ENCODE measurements at places on chromosomes 6 and 20.
A peak's percentile ranks its signal among the peaks of the same experiment; 100 is the strongest.

DNA sequence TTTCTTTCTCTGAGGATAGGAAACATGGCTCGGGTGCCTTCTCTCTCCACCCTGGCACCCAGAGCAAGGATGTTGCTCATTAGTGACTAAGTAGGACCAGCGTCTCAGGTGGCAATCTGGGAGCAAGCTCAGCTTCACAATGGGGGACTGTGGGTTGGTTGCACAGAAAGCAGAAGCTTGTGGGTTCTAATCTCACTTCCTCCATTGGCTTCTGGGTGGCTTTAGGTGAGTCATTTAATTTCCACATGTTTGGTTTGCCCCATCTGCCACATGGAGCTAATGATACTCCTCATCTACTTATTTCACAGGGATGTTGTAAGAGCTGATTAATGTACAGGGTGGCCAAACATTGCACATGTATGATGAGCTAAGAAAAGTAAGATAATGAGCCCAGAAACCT lies 54.8 kb upstream of the AKIRIN2 start:
- no peak for DNase-seq

DNA sequence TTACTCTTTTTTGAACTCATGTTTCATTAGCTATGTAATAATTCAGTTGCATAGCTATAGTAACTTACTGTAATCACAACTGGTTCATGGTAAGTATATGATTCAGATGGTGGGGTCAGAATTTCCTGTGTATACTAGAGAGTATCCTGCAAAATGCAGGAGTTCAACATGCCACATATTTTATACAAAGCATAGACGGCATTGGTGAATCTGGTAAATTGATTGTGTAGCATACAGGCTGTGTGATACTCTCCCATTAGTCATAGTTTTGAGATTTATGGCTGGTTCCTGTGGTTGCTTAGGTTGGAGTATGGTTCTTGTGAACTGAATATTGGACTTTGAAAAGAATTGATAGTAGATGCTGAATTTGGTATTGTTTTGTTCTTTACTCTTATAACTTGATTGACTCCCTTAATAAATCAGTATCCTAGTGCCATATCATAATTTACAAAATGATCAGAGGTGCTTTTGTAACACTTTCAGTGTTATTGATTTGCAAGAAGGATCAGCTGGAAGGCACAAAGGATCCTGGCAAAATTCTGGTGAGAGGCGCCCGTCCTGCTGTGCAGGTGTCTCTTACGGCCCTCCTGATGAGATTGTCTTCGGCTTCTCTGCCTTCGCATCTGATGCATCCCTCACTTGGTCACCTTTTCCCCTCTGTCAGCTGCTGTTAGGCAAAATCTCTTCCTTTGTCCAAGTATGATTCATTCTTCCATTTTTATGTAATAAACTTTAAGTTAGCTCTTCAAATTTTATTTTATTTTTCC lies 22.6 kb downstream of the SNX9 start:
- no peak for DNase-seq

DNA sequence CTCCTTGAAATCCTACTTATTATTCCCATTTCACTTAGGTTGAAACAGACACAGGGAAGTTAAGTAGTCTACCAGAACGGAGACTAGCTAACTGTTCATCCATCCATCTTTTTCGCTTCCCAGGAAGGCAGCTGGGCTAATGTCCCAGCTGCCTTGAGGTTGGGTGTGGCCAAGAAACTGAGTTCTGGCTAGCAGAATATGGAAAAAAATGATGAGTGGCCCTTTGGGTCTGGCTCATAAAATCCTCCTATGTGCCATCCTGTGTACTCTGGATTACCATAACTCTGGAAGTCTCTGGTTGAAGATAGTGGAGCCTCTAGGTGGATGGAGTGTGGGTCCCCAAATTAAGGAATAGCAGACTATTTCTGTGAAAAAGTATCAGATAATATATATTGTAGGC lies 206.2 kb downstream of the HIVEP2 start:
- no peak for DNase-seq

- no peak for DNase-seq
Measured at GRCh38 chr6:56732517-56732916, 89.8 kb upstream of the DST start.

DNA sequence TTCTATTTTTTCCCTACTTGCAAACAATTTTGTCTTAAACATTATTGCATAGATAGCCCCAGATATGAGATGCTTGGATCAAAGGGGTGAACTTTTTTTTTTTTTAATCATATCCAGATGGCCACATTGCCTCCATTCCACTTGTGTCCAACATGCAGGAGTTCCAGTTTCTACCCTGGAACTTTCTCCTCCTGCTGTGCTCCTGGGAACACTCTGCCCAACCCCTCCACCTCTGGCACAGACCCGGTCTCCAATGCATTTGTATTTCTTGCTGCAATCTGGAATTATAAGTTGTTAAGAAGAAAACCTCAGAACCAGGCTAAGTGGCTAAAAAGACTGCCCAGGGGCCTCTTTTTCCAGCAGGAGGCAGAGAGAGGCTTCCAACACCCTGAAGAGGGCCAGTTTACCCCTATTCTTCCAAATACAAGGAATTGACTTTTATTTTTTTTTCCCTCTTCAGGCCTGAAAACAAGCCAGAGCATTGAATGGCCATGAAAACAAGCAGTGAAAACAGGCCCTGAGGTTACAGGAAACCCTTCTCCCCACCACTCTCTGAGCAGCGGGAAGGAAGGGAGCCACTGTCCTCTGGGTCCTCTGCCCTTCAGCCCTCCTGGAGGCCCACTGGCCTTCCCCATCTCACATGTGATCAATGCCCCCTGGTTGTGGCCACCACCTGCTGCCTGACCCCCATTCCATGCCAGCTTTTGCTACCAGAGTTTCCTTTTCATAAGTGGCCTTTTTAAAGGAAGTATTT lies 44.3 kb downstream of the PDYN start:
- no peak for DNase-seq

DNA sequence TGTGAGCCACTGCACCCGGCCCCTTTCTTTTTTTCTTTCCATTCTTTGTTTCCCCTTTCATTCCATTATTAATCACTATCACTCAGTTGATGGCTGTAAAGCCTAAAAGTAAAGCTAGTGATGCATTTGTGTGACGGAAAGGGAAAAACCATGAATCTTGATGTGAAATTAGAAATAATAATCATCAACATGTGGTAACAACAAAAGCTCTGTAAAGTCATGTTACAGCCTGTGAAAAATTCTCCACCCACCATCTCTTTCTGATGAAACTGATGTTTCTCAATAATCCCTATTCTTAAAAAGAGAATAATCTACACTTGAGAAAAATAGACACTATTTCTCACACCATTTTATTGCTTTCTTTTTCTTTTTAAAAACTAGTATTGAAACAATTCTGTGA lies 80.0 kb downstream of the CRYBG1 start:
- no peak for DNase-seq

GRCh38 chr6:14542670-14543366 lies 425.2 kb downstream of the CD83 start:
- DNase-seq = peak; percentile 57

GRCh38 chr20:10078403-10078802 lies 43.6 kb downstream of the ANKEF1 start:
- DNase-seq = no peak

DNA sequence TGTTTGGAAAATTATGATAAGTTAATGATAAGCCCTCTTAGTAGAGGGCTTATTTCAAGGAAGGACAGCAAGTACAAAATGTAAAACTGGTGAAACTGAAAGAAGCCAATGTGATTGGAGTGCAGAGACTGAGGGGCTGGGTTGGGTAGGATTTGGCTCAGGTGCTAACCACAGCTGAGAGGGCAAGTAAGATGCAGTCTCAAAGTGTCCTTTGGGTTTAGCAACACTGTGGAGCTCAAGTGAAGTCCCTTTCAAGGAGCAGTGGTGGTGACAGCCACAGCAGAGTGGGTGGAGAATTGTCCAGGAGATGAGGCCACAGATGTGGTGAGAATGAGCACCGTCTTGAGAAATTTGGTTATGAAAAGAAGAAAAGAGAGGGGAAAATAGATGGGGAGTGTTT lies 181.4 kb downstream of the AKAP7 start:
- no peak for DNase-seq

GRCh38 chr20:16709017-16709416 lies 20.8 kb upstream of the SNRPB2 start:
- no peak for DNase-seq

GRCh38 chr6:6806844-6807518 lies 218.5 kb downstream of the LY86 start:
- DNase-seq = no peak

- DNase-seq = no peak
Measured at GRCh38 chr6:11858439-11858838, 79.8 kb upstream of the ADTRP start.

DNA sequence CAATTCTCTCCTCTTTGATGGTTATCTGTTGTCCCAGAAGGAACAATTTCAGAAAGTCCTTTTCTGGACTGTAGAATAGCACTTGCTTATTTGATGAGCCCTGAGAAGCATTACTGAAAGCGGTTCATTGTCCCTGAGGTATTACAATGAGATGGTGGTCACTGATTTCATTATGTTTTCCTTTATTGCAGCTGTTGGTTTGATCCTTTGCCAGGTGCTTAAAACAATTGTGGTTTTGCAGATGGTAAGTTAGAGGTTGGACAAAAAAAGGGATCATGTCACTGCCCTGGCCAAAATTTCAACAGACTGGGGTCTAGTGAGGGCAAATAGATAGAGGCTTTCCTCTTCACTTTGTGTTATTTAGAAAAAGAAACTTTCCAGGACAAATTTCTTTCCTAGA lies 61.9 kb downstream of the ESR1 start:
- no peak for DNase-seq

Data from activated T-cell treated with anti-CD3 and anti-CD28 coated beads for 4 hours (primary cell).